ENCODE measurements at places on chromosomes 1 and 21.

DNA sequence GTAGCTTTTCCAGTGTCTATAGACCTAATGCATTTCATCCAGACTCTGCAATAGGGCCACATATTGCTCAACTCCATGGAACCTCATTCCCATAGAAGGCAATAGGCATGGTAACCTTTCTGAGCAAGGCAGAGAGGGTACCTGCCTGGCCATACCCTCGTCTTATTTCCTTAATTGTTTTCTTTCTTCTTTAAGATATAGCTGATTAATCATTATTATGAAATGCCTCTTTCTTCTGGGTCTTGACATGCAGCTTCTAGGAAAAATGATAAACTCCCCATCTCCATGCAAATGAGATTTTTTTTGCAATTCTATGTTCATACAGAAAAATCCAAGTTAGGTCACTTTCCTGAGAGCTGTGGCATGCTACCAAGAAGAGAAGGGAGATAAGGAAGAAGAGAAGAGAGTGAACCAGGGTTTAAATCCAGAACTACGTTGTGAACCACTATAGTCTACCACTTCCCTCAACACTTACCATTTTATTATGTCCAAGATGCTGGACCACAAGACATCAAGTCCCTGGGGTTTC lies 33.0 kb upstream of the IL20 start:
- no peak for DNase-seq

- DNase-seq = no peak
These were observed 96.9 kb downstream of the ADSS2 start for GRCh38 chr1:244354810-244355278.

GRCh38 chr1:180521474-180522212 lies 19.3 kb upstream of the ACBD6 start:
- DNase-seq = no peak

GRCh38 chr1:94272388-94272787 lies 35.0 kb upstream of the ARHGAP29 start:
- no peak for DNase-seq

Data from K562 (cell line).